ENCODE measurements at places on chromosomes 1 and 21. TPM values are rescaled to one million over a fixed set of nuclear protein-coding genes. Genes with fewer than 3 reads are reported as not detected.

The SYTL1 gene
- 0.11 TPM for total RNA-seq

The OR10X1 gene
- total RNA-seq = not detected

The IVL gene
- 1.7 TPM for total RNA-seq

The LHX4 gene
- total RNA-seq = 0.12 TPM

The CRYBG2 gene
- total RNA-seq = not detected

The ASB17 gene
- total RNA-seq = not detected

The AMY1A gene
- total RNA-seq = not detected

The INSRR gene
- total RNA-seq = under 0.01 TPM

The SAMSN1 gene
- not detected for total RNA-seq

The SPATA46 gene
- not detected for total RNA-seq

The VHLL gene
- total RNA-seq = not detected

The USH2A gene
- total RNA-seq = under 0.01 TPM

The PDZK1IP1 gene
- total RNA-seq = not detected

The TCEA3 gene
- 6.8 TPM for total RNA-seq

The CFHR2 gene
- not detected for total RNA-seq

The CCDC28B gene
- 10.8 TPM for total RNA-seq

The FAM151A gene
- not detected for total RNA-seq

The FNDC5 gene
- 0.22 TPM for total RNA-seq

The ETV3L gene
- not detected for total RNA-seq

The ELOA gene
- total RNA-seq = 21.7 TPM

The C1orf226 gene
- total RNA-seq = 0.50 TPM

The KRTAP19-3 gene
- total RNA-seq = not detected

The UBL4B gene
- not detected for total RNA-seq

The CRABP2 gene
- 17.0 TPM for total RNA-seq

The ADPRS gene
- total RNA-seq = 53.1 TPM

The PYHIN1 gene
- total RNA-seq = not detected

The TP73 gene
- total RNA-seq = under 0.01 TPM

The C1orf52 gene
- 15.2 TPM for total RNA-seq

The PPFIA4 gene
- 10.1 TPM for total RNA-seq

The SPRR3 gene
- not detected for total RNA-seq

The GPR3 gene
- 0.37 TPM for total RNA-seq

The S100A8 gene
- total RNA-seq = not detected

The SLC26A9 gene
- not detected for total RNA-seq

The SPRR1A gene
- total RNA-seq = not detected

The RIPK4 gene
- not detected for total RNA-seq

The RGS18 gene
- total RNA-seq = not detected

The F5 gene
- not detected for total RNA-seq

The ANKRD65 gene
- 0.87 TPM for total RNA-seq

The DIRAS3 gene
- 3.0 TPM for total RNA-seq

The NOS1AP gene
- 0.44 TPM for total RNA-seq

The ADAMTS1 gene
- 170 TPM for total RNA-seq

The MXRA8 gene
- 203 TPM for total RNA-seq

The P3H1 gene
- 94.4 TPM for total RNA-seq

The CDC20 gene
- total RNA-seq = 37.7 TPM
